Activated CD8-positive, alpha-beta T cell treated with anti-CD3 and anti-CD28 coated beads for 36 hours (primary cell): ENCODE measurements at places on chromosomes 7 and 10. TPM values are rescaled to one million over a fixed set of nuclear protein-coding genes. Genes with fewer than 3 reads are reported as not detected.

The NKX1-2 gene
- not detected for total RNA-seq

DNA sequence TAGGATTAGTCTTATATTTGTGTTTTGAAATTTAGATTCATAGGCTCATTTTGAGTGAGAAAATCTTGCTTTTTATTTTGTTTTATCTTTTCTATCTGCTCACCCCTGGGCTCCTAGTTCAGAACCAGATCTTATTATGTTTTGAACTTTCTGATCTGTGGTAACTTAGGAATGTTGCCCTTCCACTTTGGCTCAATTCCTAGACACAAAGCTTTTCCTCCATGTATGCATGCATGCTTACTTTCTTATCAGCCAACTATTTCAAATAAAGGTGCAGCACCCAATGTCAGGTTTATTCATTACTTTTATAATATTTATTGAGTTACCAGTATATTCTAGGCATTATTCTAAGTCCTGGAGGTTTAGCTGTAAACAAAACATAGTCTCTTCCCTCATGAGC, 374.8 kb upstream of the KIAA1217 start:
- H3K4me3 ChIP-seq: no peak overlapping the region
- DNase-seq: no peak
- H3K27me3 ChIP-seq: peaks cover 1% of the 10 kb centered on the region
- no peaks in the 10 kb centered on the region for H3K36me3 ChIP-seq
- no peak overlapping the region for H3K27ac ChIP-seq

- H3K27ac ChIP-seq: no peak overlapping the region
- DNase-seq: no peak
- no peaks in the 10 kb centered on the region for H3K27me3 ChIP-seq
- H3K36me3 ChIP-seq: peaks cover 22% of the 10 kb centered on the region
- H3K4me3 ChIP-seq: peak overlapping the region; percentile 26
- H3K4me1 ChIP-seq: peaks cover 59% of the 10 kb centered on the region
Observed at GRCh38 chr7:100017300-100017699, 1.9 kb downstream of the ZKSCAN1 start.

DNA sequence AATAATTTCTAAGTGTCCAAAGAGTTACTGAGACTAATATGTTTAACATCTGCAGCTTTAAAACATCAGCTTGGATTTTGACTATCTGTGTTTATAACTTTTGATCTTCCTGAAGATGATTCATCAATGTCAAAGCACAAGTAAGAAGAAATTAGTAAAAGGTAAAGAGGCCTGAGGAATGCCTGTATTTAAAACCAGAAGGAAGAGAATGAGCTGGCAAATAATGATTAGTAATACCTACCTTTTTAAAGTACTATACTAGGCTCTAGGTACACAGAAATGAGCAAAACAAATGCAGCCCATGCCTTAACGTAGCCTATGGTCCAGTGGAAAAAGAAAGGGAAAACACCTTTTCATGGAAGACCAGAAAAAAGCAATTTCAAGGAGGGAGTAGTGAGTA, 158.0 kb downstream of the KCND2 start:
- H3K4me3 ChIP-seq: no peak overlapping the region
- no peak for DNase-seq
- no peaks in the 10 kb centered on the region for H3K36me3 ChIP-seq

GRCh38 chr7:31786326-31786725, 99.3 kb downstream of the PPP1R17 start:
- no peak overlapping the region for H3K27ac ChIP-seq
- no peaks in the 10 kb centered on the region for H3K27me3 ChIP-seq
- H3K36me3 ChIP-seq: no peaks in the 10 kb centered on the region
- DNase-seq: no peak
- H3K4me3 ChIP-seq: no peak overlapping the region
- H3K4me1 ChIP-seq: no peaks in the 10 kb centered on the region

- H3K4me3 ChIP-seq: no peak overlapping the region
- DNase-seq: no peak
- H3K27ac ChIP-seq: no peak overlapping the region
- peaks cover 13% of the 10 kb centered on the region for H3K27me3 ChIP-seq
- H3K4me1 ChIP-seq: no peaks in the 10 kb centered on the region
Observed at GRCh38 chr10:93139059-93139655, 65.5 kb downstream of the CYP26A1 start.

DNA sequence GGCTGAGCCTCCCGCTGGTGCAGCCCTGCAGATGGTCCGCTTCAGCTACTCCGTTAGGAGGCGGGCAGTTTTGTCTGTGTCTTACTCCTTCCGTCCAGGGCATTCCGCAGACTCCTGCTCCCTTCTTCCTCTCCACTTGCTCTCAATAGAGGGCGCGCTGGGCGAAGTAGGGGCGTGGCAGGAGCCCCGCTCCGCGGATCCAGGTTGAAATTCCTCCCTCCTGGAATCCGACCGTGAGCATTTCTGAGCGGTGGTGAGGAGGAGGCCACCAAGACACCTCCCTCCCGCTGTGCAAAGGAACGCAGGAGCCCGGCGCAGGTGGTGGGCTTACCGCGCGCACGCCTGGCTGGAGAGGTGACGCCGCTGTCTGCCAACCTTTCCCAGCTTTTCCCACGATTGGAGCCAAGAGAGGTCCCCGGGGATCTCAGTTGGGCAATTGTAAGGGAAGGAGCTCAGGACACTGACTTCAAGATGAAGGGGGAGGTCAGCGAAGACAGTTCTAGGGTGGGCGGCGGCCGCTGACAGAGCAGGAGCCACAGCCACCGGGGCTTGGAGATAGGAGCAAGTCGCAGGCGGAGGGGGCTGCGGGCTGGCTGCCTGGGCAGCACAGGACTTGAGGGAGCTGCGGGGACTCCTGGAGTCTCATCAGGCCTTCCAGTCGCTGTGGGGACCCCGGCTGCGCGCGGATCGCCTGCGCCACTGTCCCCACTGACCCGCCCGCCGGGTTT, 1011.3 kb downstream of the XPNPEP1 start:
- peaks cover 3% of the 10 kb centered on the region for H3K27me3 ChIP-seq
- H3K4me1 ChIP-seq: no peaks in the 10 kb centered on the region
- H3K36me3 ChIP-seq: no peaks in the 10 kb centered on the region
- H3K4me3 ChIP-seq: no peak overlapping the region

DNA sequence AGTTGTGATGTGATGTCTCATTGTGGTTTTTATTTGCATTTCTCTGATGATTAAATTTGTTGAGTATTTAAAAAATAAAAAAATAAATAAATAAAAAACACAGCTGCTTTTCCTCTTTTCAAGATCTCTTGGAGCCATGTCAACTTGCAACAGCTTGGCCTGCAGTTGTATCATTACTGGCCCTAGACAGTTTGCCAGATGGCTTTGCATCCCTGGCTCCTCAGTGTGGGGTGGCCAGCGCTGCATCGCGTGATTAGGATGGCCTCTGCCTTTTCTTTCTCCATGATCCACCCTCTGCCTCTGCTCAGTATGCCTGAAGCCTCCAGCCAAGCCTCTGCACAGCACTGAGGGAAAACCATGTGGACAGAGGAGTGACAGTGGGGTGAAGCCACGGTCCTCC, 96.8 kb downstream of the PPP1R3C start:
- H3K36me3 ChIP-seq: no peaks in the 10 kb centered on the region
- no peak overlapping the region for H3K4me3 ChIP-seq
- H3K27ac ChIP-seq: no peak overlapping the region
- no peak for DNase-seq

- no peaks in the 10 kb centered on the region for H3K27me3 ChIP-seq
- no peaks in the 10 kb centered on the region for H3K4me1 ChIP-seq
- H3K27ac ChIP-seq: no peak overlapping the region
- H3K36me3 ChIP-seq: no peaks in the 10 kb centered on the region
- H3K4me3 ChIP-seq: no peak overlapping the region
Observed at GRCh38 chr10:130899856-130900255, 411.7 kb downstream of the TCERG1L start.

GRCh38 chr7:120123528-120123927, 149.4 kb upstream of the KCND2 start:
- no peaks in the 10 kb centered on the region for H3K27me3 ChIP-seq
- no peaks in the 10 kb centered on the region for H3K36me3 ChIP-seq
- H3K4me1 ChIP-seq: no peaks in the 10 kb centered on the region
- DNase-seq: no peak
- H3K4me3 ChIP-seq: no peak overlapping the region

- no peaks in the 10 kb centered on the region for H3K4me1 ChIP-seq
- H3K4me3 ChIP-seq: no peak overlapping the region
Observed at GRCh38 chr7:96401200-96401599, 79.3 kb upstream of the SLC25A13 start.

GRCh38 chr7:118473271-118473670, 248.8 kb downstream of the ANKRD7 start:
- no peak overlapping the region for H3K4me3 ChIP-seq
- no peaks in the 10 kb centered on the region for H3K4me1 ChIP-seq
- DNase-seq: no peak
